ENCODE measurements at places on chromosomes 5 and 9.

- DNase-seq = peak; percentile 47
Observed at GRCh38 chr9:111926421-111926875, 29.8 kb downstream of the UGCG start.

DNA sequence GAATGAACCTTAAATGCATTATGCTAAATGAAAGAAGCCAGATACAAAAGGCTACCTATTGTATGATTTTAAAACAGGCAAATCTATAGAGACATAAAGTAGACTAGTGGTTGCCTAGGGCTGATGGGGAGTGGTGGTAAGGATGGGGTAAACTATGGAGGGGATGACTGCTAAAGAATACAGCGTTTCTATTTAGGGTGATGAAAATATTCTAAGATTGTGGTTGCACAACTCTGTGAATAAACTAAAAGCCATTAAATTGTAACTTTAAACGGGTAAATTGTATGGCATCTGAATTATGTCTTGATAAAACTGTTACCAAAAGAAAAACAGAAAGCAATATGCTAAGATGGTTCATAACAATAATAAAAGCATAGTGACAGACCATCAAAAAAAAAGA lies 21.4 kb downstream of the KLHL3 start:
- DNase-seq = no peak

DNA sequence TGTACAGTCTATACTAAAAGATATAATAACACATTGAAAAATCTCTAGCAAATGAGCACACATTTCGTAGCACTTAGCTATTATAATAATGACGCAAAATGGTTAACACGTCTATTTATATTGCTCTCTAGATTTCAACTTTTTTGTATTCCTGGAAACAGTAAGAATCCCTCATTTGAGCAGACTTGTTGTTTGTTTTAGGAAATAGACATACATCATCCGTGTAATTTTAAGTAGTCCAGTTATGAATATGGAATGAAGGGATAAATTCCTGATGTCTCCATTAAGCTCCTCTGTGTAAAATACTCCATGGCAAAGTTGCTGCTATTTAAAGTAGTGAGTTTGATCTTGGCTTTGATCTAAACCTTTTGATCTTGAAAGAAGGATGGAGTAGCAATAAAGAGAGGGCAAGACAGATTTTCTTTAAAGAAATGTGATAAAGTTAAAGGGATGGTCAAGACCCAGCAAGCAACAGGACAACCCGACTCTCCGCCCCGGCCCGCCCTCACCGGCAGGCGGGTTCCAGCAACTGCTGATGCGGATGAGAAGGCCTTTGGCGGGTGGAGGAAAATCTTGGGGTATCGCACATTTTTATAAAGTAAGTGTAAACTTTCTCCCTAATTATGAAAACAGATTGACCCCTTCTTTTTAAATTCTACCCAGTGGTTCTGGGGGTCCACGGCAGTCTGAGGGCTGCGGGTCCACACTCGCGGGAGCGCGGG lies 277.4 kb downstream of the AOPEP start:
- peak; percentile 35 for DNase-seq

DNA sequence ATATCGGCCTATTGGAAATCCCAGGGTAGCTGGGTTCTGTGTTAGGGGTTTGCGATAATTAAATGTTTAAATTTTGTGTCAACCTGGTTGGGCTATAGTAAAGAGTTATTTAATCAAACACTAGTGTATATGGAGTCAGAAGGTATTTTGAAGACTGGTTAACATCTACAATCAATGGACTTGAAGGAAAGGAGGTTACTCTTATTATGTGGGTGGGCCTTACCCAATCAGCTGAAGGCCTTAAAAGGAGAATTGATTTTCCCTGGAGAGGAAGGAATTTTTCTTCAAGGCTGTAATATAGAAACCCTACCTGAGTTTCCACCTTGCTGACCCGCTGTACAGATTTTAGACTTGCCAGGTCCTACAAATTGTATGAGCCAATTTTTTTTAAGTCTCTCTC lies 411.4 kb downstream of the IRX1 start:
- DNase-seq = no peak

- peak; percentile 84 for DNase-seq
Observed at GRCh38 chr9:133133681-133134387, 12.8 kb upstream of the RALGDS start.

GRCh38 chr5:115649541-115649940 lies 23.7 kb upstream of the TMED7 start:
- DNase-seq = no peak

DNA sequence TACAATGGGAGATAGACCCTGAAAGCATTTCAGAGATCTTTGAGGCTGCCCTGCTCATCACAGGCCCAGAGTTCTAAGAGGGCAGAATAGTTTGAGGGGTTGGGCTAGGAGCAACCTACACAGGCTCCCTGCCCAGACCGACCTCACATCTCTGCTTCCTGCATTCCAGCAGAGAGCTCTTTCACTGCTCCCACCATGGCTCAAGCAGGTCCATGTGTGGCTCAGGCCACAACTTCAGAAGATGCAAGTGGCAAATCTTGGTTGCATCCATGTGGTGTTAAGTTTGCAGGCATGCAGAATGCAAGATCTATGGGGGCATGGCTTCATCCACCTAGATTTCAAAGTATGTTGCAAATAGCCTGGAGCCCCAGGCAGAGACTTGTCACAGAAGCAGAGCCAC lies 39.0 kb downstream of the GDA start:
- DNase-seq = no peak

- no peak for DNase-seq
Observed at GRCh38 chr9:105385381-105385985, 62.4 kb upstream of the FSD1L start.

DNA sequence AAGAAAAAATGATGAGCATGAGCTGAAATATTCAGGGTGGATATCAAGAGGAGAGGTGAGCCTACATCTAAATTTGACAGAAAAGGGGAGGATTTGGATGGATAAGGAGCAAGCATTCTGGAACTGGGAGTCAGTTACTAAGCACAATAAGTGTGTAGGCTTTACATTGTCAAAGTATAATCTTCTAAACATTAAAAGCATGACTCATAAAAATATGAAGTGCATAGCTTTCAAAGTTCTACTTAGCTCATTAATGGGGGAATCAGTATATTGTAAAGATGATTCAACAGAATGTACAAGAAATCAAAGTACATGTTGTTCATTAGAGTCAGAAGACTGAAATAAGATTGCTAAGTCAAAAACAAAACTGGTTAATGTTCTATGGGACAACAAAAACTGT lies 248.0 kb upstream of the GAS1 start:
- DNase-seq = no peak

DNA sequence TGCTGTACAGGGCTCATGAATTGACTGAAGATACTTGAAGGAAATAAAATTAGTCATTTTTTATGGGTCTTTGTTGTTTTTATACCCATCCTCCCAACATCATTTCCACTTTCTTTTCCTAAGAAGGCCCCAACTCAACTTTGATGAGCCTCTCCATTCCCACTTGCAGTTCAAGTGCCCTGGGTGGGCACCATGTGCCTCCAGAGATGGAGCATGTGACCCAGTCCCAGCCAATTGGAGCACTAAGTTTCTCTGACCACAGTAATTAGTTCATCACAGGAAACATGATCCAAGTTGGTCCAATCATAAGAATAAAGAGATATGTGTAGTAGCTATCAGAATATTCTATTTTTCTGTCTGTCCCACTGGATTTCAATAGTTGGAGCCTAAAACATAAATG lies 46.9 kb downstream of the HTR4 start:
- DNase-seq = no peak

GRCh38 chr9:27453860-27454553 lies 70.1 kb upstream of the IFNK start:
- no peak for DNase-seq

DNA sequence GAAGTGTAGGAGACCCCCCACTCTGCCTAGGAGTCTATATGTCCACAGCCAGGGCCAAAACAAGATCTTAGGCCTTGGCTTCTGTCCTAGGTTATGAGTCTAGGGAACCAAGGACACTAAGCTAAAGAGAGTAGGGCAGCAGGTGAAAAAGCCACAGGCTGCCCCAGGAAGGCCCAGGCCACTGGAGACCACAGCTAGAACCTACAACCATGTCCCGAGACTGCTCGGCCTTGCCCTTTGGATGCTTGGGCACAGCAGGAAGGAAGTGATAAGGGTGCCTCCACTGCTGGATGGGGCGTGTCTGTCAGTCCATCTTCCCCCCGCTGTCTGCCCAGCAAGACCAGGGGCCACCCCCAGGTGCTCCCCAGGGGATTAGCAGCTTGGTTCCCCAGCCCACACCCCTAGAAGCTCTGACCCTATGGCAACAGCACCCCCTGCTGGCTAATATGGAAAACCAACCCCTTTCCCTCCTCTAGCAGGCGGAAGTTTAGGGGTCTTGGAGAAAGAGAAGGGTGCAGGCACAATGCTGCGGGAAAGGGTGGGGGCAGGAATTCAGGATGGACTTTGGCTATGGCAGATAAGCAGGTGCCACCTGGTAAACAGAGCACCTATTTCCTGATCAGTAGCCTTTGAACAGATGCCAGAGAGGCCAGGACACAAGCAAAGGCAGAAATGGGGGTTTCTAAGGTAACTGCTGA lies 10.5 kb upstream of the IRF1 start:
- DNase-seq = peak; percentile 78

DNA sequence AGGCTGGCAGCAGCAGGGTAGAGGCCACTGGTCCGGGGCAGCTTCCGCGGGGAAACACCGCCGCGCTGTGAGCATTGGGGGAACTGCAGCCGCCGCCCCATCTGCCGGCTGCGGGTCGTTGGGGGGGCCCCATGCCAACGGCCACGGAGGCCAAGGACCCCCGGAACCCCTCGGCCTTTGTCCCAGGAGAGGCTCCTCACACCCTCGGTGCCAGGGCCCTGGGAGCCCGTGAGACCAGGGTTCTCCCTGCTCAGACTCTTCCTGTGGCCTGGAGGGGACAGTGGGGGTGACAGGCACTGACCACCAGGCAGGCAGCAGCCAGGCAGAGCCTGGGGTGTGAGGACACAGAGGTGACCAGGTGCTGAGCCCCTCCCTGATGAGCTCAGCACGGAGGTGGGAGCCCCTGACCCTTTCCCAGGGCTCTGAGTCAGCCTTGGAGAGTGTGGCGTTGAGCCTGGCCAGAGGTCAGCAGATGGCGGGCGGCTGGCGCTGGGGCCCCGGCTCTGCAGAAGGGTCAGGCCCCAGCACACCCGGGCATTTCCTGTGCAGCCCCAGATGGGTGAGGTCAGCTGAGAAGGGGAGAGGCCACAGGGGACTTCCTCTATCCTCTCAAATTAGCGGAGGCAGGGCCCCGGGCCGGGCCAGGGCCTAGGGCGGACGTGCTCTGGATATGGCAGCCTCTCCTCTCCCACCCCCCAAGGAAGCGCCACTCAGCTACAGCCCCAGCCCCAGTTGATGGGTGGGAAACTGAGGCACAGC lies 17.9 kb upstream of the EGFL7 start:
- DNase-seq = peak; percentile 84

- no peak for DNase-seq
Observed at GRCh38 chr5:89817841-89818240, 591.7 kb downstream of the CETN3 start.

- DNase-seq = no peak
Observed at GRCh38 chr5:72667708-72668107, 148.8 kb upstream of the TNPO1 start.

- DNase-seq = no peak
Observed at GRCh38 chr5:176192094-176192721, 46.0 kb upstream of the SIMC1 start.

- DNase-seq = no peak
Observed at GRCh38 chr5:65098393-65098792, 329.7 kb downstream of the CWC27 start.

GRCh38 chr5:141573489-141574121 lies 45.2 kb downstream of the DIAPH1 start:
- no peak for DNase-seq

- DNase-seq = no peak
Observed at GRCh38 chr5:142726188-142726731, 40.4 kb upstream of the FGF1 start.

DNA sequence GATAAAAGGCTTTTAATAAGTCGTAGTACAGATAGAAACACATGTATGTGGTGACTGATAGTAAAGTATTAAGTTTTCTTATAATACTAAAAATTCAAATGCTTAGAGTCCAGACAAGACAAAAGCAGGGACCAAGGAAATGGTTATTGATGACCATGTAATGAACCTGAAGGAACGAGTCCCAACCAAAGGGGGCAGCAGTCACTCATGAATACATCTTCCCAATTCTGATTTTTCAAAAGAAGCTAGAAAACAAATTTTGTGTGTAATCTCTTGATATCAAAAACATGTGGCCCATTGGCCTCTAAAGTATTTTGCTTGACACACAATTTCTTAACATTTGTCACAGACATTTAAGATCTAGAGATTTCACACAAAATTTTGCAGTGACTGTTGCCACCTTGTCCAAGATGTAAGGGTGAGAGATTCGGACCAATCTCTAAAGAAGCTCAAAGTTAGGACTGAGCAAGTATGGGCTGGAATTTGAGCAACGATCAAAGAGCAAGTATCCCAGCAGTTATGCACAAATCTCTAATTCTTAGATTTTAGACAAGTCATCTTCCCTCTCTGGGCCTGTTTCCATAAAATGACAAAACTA lies 66.8 kb downstream of the ARL15 start:
- peak; percentile 35 for DNase-seq

DNA sequence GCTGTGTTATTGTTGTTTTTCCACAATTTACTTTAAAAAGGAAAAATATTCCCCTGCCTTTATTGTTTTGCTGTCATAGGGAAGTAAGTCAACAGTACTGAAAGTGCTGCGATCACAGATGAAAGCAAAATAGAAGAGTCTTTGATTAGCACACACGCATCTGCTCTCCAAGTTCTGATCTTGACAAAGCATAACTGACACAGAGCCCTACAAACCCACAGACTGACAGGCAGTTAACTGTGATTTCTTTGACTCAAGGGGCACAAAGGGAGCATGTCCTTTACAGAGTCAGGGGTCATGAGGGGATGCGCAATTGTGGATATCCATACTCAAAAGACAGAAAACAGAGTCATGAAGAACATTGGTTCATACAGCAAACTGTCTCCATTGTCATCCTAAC lies 123.7 kb downstream of the SNCAIP start:
- no peak for DNase-seq

- DNase-seq = no peak
Observed at GRCh38 chr5:6544561-6544935, 88.3 kb downstream of the NSUN2 start.

- no peak for DNase-seq
Observed at GRCh38 chr9:125161284-125161918, 18.1 kb upstream of the SCAI start.

GRCh38 chr5:152058267-152058666 lies 133.6 kb upstream of the GLRA1 start:
- DNase-seq = no peak

- DNase-seq = no peak
Observed at GRCh38 chr5:168897387-168898122, 318.4 kb upstream of the PANK3 start.

GRCh38 chr5:172874647-172875504 lies 40.8 kb downstream of the ERGIC1 start:
- no peak for DNase-seq

- no peak for DNase-seq
Observed at GRCh38 chr5:177329883-177330282, 18.2 kb upstream of the MXD3 start.

GRCh38 chr9:7358876-7359275 lies 440.7 kb downstream of the DMAC1 start:
- no peak for DNase-seq

GRCh38 chr5:104412649-104413240 lies 850.2 kb upstream of the NUDT12 start:
- no peak for DNase-seq
